ENCODE measurements at places on chromosomes 2 and 18.

DNA sequence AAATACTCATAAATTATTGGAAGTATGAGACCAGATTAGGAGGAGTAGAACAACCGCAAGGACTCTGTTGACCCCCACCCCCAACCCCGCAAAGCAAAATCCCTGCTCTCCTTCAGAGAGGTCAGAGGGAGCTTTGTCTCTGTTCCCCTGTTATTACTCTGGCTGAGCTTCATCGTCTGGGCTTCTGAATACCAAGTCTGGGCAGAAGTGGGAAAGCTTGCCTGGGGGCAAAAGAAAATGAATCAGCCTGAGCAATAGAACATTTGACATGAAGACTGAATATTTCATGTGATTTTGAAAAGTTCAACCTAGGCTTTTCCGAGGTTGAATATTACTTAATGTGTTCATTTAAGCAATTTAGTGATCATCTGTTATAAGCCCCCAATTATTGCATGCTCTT lies 114.6 kb upstream of the ARHGAP28 start:
- DNase-seq = no peak

- DNase-seq = no peak
Measured at GRCh38 chr2:119109866-119110265, 48.7 kb downstream of the C1QL2 start.

- DNase-seq = no peak
Measured at GRCh38 chr2:206218796-206219499, 55.5 kb upstream of the ZDBF2 start.

GRCh38 chr2:24304098-24304497 lies 56.2 kb downstream of the ITSN2 start:
- no peak for DNase-seq
